Type B pancreatic cell (in vitro differentiated cells): ENCODE measurements at places on chromosomes 11 and 22. TPM values are rescaled to one million over a fixed set of nuclear protein-coding genes. Genes with fewer than 3 reads are reported as not detected.

DNA sequence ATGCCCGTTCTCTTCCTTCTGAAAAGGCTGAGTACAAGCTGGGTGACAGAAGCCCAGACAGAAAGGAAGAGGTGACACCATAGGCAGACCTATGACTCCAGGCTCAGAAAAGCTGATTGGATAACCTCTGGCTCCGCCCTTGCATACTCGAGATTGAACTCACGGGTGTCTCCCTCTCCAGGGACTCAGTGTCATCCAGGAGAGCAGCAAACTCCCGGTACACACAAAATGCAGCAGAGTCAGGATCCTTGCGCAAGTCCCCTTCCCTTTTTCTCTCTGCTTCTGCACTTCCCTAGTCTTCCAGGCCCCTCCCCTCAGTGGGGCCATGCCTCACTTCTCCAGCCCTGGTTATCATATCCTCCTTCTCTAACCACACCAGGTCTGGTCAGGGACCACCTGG is 9.8 kb downstream of the SCN4B start:
- no peak for DNase-seq

GRCh38 chr11:113663567-113663966 is 42.5 kb downstream of the TMPRSS5 start:
- no peak for DNase-seq

GRCh38 chr22:42800451-42801251 is 56.4 kb downstream of the ARFGAP3 start:
- no peak for DNase-seq

- DNase-seq: no peak
Observed at GRCh38 chr11:96854425-96854824, 464.6 kb downstream of the JRKL start.

GRCh38 chr11:109416601-109417000 is 5.4 kb upstream of the C11orf87 start:
- no peak for DNase-seq

DNA sequence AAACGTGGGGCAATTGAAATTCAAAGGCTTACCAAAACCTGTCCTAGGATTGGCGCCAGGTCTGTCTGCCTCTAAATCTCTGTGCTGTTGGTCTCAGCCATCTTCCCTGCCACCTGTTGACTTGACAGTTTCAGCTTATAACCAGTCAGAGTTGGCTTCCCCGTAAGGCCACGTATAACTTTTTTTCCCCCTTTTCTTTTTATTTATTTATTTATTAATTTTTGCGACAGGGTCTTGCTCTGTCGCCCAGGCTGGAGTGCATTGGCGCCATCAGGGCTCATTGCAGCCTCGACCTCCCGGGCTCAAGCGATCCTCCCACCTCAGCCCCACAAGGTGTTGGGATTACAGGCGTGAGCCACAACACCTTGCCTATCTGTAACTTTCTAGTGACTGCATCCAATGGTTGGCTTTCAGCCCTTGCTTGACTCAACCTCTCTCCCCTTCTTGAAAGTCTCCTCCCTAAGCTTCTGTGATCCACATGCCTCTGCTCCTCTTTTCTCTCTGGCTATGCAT is 1.4 kb upstream of the SYVN1 start:
- no peak for DNase-seq

- DNase-seq: no peak
Observed at GRCh38 chr11:2248242-2248641, 22.1 kb downstream of the ASCL2 start.

Gene SCT
- total RNA-seq: 3.1 and 15.3 TPM in 2 replicates

Gene SRSF8
- 43.7 and 68.9 TPM in 2 replicates for total RNA-seq

Gene C11orf68
- total RNA-seq: 27.9 and 31.2 TPM in 2 replicates
